ENCODE measurements at places on chromosomes 1 and 21.

DNA sequence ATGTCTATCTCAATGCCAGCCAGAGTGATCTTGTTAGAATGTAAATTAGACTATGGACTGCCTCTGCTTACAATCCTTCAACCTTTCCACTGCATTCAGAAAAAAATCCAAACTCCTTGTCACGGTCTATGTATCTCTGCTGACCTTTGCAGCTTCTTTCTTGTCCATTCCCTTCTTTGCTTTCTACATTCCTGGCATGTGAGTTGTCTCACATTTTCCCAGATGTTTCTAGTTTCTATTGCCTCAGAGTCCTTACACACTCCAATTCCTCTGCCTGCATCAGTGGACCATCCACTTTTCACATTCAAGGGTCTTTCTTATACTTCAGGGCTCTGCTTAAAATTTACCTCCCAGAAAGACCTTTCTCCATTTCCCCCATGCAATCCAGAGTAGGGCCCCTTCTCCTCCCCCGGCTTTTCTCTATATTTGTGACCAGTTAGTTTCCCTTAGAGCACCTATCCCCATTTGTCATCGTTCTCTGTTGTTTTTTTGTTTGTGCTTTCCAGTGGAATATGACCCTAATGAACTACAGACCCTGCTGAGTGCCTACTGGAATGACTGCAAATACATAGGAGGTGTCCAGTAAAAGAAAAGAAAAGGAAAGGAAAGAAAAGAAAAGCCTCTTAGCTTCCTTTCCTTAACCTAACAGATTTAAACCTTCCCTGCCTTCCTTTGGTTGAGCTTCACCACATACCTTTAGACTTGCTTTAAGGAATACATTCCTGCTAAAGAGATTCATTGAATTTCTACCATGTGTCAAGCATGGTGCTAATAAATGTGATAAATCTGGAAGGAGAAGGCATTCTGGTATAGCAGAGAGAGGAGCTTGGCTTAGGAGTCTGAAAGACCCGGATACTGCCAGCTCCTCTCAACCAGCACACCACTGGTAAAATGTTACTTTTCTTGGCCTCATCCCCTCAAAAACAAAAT is 102.0 kb downstream of the DIRAS3 start:
- no peak for DNase-seq

- no peak for DNase-seq
These were observed 180.5 kb upstream of the B3GALT2 start for GRCh38 chr1:193366764-193367507.

DNA sequence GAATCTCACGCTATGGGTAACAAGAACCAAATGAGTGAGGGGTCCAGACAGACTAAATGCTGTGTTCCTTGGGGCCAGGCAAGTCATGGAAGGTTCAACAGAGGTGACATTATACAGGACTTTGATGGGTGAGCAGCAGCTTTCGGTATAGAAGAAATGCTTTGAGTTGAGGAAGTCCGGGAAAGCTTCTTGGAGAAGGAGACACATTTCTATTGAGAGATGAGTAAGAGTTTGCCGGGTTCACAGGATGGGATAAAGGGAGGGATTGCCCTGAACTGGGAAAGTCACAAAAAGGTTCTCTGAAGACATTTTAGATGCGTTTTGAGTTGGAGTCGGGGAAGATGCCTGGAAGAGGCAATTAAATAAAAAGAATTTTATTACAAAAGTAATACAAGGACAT is 580 bp upstream of the AZIN2 start:
- DNase-seq, result no peak

DNA sequence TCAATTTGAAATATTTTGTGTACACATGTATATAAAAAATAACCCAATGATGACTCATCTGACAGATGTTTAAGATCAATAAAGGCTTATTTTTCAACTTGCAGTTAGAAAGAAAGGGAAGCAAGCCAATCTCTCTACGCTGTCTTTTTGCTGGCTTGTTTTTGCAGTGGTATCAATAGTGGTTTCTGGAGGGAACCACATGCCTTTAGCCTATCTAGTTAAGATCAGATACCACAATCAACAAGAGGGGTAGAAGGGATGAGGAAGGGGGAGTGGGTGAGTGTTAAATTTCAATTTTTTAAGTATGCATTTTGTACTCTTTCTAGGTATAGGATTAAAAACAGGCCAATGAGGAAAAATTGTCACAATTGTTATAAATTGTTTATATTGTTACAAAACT is 276.2 kb downstream of the KCNH1 start:
- no peak for DNase-seq

GRCh38 chr1:214838351-214838750 is 235.4 kb downstream of the CENPF start:
- no peak for DNase-seq

DNA sequence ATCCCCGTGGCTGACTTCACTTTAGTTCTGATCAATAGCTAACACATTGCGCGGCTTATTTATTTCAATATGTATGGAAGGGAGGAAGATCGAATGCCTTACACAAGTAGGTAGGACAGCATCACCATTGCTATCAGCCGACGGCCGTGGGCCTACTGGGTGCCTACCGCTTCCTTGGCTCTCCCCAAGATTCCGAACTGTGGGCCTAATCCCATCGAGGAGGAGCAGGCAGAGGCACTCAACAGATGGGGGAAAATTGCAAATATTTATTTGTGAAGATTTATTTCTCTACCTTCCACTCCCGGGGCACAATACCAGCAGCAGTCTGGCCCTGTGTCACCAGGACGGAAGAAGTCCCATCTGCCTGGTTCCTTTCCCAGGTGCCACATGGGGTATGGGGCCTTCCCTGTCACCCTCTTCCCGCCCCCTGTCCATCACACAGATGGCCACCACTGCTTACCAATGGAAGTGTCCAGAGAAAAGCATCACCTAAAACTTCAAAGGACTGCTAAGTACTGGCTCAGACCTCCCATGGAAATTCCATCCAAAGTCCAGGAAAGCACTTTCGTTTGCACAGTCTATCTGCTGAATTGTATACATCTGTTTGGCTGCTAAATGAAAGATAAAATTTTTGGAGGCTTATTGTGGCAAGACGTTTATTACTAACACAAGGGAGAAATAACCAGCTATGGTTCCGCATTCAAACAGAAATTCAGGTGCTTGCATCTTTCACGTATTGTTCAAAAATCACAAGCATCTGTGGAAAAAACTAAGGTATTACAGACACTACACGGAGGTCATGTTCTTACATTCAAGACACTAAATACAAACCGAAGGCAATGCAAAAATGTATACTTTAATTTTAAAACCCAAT is 11.8 kb downstream of the AGT start:
- DNase-seq, result no peak

- DNase-seq, result no peak
These were observed 141.8 kb downstream of the SYT2 start for GRCh38 chr1:202568410-202568809.

DNA sequence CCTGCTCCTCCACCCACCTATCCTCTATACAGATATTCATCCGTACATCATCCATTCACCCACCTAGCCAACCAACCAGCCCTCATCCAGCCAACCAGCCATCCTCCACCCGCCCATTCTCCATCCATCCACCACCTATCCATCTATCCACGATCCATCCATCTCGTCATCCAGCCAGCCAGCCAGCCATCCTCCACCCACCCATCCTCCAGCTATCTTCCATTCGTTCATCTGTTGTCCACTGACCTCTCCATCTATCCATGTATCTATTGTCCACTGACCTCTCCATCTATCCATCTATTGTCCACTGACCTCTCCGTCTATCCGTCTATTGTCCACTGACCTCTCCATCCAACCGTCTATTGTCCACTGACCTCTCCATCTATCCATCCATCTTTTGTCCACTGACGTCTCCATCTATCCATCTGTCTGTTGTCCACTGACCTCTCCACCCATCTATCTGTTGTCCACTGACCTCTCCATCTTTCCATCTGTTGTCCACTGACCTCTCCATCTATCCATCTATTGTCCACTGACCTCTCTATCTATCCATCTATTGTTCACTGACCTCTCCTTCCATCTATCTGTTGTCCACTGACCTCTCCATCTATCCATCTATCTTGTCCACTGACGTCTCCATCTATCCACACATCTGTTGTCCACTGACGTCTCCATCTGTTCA is 47.6 kb downstream of the FAAP20 start:
- DNase-seq, result no peak

DNA sequence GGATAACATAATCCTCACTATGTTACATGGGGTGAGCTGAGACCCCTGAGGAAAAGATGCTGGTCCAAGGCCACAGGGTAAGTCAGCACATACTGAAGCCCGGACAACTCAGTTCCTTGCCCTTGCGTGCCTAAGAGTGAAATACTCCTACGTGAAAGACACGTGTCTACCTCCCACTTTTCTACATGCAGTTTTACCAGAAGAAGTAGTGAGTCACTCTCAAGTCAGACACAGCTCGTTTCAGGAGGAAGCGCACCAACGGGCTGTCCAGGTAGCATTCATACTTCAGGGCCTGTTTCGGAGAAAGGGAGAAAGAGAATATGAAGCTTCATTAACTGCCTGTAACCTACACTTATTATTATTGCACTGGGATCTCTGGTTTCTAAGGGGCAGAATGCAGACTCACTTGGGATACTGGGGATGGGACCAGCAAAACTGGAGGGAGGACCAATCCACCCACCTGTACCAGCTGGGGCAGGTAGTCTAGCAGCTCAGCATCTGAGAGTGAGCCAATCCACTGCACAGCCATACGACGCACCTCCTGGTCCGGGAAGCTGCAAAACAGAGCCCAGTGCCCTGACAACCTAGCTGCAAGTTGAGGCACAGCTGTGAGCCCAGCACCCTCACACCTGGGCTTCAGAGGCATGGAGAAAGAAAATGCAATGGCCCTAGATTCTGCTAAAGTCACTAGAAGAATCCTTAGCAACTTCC is 32.4 kb upstream of the PPP1R15B start:
- DNase-seq, result no peak
